ENCODE measurements at places on chromosomes 6 and 20.

- no peak for DNase-seq
Measured at GRCh38 chr6:19705606-19706005, 131.6 kb upstream of the ID4 start.

GRCh38 chr6:71299541-71300470 is 11.2 kb downstream of the OGFRL1 start:
- no peak for DNase-seq

DNA sequence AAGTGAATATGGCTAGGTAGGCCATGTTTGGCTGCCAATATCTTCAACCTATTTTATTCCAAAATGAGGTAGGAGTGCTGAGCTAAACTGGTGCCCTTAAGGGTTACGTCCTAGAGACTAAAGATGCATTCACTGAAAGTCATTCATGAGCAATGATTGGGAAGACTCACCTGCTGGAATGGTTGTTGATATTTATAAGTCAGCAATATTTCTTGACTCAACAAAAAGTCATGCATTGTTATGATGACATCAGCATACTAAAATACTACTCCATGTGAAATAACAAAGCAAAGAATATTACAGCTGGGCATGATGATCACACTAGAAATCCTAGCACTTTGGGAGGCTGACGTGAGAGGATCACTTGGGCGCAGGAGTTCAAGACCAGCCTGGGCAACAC is 17.6 kb upstream of the NUP153 start:
- DNase-seq: no peak

GRCh38 chr6:118864341-118865099 is 29.4 kb upstream of the ASF1A start:
- DNase-seq: no peak

DNA sequence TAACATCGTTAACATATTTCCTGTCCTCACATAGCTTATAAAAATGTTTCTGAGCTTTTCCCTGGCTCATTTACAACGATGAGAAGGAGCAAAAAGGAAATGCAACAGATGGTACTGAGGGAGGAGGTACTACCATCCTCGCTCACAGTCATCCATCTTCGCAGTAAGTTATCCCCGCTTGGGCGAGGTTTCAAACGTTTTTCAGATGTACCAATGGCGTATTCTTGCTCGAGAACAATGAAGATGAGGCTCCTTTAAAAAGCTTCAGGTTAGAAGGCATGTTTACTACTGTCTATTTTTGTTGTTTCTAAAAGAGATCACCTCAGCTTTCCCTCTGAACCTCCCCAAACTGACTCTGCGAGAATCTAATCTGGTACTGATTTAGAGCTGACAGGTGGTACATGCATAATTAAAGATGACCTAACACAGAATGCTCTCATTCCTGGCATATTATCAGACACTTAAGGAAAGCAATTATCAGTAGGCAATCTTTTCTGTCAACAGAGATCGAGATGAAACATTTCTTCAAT is 178.7 kb downstream of the GJA10 start:
- DNase-seq: no peak

DNA sequence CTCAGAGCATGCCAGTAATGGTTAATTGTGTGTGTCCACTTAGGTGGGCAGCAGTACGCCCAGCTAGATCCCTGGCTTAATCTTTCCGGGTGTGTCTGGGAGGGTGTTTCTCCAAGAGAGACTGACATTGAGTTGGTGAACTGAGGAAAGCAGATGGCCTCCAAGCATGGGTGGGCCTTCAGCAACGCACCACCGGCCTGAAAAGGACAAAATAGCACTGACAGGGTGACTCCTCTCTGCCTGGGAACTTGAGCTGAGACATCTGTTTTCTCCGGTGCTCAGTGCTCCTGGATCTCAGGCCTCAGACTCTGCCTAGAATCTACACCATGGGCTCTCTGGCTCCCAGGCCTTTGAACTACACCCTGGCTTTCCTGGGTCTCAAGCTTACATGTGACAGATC is 43.2 kb downstream of the C6orf118 start:
- no peak for DNase-seq

Measured in breast epithelium (tissue), 4 donors.